ENCODE measurements at places on chromosomes 4 and X. TPM values are rescaled to one million over a fixed set of nuclear protein-coding genes. Genes with fewer than 3 reads are reported as not detected.

- DNase-seq = no peak
Measured at GRCh38 chr4:43133566-43133965, 241.1 kb downstream of the GRXCR1 start.

Gene ODAPH
- total RNA-seq = not detected

Gene CCNA2
- 81.1 TPM for total RNA-seq

DNA sequence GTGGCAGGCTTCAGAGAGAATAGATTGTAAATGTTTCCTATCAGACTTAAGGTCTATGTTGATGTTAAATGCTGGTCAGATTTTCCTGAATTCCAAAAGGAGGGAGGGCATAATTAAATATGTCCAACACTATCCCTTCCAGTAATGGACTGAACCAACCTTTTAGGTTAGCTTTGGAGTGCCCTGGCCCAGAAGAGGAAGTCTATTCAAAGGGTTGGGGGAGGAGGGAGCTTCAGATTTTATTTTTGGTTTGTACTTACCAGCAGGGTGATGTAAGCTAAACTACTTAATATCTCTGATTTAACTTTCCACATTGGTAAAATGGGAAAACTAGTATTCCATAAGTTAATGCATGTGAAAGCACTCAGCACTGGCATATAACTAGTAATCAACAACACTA, 91.1 kb downstream of the RBM46 start:
- no peak for DNase-seq

DNA sequence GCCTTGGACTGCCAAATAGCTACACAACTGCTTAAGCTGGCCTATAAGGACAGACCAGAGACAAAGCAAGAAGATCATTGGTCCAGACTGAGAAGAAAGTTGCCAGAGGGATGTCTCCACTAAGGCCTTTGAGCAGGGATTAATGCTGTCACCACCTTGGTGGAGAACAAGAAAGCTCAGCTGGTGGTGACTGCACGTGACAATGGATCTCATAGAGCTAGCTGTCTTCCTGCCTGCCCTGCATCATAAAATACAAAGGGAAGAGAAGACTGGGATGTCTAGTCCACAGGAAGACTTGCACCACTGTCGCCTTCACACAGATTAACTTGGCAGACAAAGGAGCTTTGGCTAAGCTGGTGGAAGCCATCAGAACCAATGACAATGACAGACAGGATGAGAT, 40.5 kb upstream of the FAM120C start:
- DNase-seq = no peak

- no peak for DNase-seq
Measured at GRCh38 chr4:822361-823175, 3.4 kb downstream of the CPLX1 start.

GRCh38 chrX:2712428-2712827, 21.3 kb downstream of the CD99 start:
- DNase-seq = no peak

GRCh38 chr4:28973587-28974350, 1746.4 kb upstream of the PCDH7 start:
- no peak for DNase-seq

GRCh38 chr4:157045507-157046127, 30.3 kb upstream of the GLRB start:
- no peak for DNase-seq

Gene ADAM29
- total RNA-seq = not detected

DNA sequence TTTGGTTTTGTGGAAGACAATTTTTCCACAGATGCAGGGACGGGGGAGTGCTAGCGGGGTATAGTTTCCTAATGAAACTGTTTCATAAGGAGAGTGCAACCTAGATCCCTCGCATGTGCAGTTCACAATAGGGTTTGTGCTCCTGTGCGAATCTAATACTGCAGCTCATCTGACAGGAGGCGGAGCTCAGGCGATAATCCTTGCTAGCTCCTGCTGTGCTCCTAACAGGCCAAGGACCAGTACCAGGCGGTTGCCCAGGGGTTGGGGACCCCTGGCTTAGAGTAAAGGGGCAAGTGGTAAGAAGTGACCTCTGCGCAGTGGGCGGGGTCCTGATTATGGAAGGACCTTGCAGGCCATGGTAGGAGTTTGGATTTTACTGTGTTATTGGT, 3.8 kb downstream of the SCML1 start:
- DNase-seq = no peak

DNA sequence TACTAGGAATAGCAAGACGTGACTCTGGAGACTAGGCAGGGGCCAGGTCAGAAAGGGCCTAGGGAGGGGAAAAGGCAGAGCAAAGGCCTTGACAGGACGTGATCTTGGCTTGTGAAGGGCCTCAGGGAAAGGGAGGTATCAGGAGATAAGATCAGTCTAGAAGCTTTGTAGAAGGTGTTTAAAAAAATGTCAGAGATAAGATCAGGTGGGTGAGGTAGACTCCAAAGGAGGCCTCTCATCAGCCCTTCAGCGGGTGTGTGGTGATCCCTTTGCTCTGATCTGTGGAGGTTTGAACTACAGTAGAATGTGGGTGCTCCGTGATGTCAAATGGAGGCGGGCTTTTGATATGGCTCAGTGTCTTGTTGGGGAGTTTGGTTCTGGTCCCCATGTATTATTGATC, 78.8 kb upstream of the PRPS1 start:
- DNase-seq = no peak

DNA sequence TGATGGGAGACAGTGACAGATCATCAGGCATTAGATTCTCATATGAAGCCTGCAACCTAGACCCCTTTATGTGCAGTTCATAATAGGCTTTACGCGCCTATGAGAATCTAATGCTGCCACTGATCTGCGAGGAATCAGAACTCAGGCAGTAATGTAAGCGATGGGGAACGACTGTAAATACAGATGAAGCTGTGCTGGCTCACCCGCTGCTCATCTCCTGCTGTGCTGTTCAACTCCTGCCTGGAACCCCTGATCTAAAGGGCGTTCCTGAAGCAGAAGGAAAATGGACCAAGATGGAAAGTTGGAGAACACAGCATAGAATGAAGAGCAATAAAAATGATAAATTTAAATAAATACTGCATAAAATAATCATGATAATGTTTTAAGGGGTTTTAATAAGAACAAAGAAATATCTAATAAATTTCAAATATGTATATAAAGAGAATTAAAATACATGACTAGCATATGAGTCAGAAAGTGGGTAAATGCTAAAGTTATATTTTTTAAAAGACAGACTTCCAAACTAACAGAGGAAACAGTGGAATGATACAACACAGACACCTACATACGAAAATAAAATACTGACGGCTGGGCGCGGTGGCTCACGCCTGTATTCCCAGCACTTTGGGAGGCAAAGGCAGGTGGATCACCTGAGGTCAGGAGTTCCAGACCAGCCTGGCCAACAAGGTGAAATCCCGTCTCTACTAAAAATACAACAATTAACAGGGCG, 59.2 kb downstream of the RBM47 start:
- DNase-seq = no peak

DNA sequence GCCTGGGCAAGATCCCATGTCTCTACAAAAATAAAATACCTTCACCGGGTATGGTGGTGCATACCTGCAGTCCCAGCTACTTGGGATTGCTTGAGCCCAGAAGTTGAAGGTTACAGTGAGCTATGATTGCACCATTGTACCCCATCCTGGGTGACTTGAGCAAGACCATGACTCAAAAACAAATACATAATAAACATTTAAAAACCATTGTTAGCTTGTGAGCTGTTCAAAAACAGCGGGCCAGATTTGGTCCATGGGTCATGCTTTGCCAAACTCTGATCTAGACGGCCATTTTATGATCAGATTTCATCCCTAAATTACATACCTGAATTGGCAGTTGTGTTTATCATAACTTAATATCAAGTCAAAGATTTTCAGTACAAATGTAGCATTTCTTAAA, 76.0 kb upstream of the GPM6B start:
- no peak for DNase-seq

DNA sequence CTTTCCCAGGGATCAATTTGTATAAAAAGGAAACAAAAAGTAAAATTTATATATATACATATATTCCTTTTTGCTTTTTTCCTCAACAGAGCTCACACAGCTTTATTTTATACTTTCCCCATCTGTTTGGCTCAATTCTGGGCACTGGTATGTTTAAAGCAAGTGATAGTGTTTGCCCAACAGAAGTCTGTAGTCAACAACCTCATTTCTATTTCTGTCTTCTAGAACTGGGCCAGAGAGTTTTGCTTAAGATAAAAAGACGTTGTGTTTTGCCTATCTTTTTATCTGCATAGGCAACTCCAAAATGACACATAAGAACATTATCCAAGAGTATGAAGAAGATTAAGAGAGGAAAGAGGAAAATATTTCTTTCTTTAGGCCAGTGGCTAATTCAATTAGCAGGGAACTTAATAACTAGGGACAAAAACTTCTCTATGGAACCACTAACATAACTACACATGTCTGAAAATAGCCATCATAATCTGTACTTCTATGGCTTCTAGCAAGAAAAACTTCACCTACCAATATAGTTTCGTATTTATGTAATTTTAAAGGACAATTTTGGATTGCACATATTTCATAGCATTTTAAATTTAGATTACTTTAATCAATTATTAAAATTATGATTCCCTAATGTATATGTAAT, 1300.5 kb downstream of the ARAP2 start:
- DNase-seq = no peak

DNA sequence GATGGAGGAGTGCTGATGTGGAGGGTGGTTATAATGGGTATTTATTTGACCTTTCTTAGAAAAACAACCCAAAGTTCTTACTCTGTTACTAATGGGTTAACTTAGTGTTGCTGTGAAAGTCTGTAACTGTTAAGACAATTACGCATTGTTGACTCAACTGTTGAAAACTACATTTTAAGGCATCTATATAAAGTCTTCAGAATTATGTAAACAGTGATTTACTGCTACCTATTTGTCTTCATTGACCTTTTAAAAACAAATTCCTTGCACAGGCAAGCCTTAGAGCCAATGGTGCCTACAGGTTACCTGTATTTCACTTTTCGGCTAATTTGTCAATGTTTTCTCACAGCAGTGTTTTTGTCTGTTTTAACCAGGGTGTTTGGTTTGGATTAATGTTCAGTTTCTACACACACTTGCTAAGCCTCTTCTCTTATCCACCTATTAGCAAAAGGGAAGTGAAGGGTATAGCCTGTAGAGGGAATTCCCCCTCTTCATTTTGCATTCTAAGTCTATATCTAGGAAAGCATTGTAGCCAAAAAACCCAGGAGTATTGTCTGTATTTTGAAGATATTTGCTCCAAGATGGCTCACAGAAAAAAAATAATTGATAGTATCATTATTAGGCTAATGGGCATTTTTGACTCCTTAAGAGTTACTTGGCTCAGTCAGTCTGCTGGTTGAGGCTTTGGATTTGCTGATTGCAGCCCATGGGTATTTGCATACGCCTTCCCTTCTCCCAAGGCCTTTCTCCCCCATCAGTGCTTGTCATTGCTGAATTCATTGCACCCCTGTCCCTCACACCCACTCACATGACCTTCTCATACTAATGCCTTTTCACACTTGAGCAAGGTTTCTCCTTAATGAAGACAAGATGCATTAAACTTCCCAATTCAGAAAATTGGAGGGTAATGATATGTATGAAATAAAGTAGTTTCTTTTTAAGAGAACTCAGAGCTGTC, 30.5 kb downstream of the AFF1 start:
- DNase-seq = no peak

Measured in WTC11 (cell line).